ENCODE measurements at places on chromosomes 16 and 17.

DNA sequence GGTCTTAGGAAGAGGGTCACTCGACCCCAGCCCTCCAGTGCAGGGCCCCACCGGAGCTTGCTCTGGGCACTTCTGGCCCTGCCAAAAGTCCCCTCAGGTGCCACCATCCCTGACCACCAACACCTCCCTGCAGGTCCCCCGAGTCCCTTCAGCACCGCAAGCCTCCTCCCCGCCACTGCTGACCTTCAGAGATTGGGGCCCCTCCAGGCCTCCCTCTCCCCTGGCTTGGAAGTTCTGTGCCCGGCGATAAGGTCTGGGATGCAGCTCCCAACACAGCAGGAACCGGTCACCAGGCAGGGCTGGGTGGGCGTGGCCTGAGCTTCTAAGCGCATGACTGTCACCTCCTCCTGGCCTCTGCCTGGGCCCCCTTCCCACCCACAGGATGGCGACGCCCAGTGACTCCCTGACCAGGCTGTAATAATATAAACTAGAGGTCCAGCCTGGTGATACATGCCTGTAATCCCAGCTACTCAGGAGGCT, 11.2 kb downstream of the PIEZO1 start:
- no peak for DNase-seq

GRCh38 chr17:83123896-83124801, 44.7 kb downstream of the METRNL start:
- no peak for DNase-seq

- no peak for DNase-seq
Observed at GRCh38 chr17:66667491-66668030, 167.4 kb upstream of the CACNG5 start.

- no peak for DNase-seq
Observed at GRCh38 chr16:23500862-23501225, 9.4 kb downstream of the GGA2 start.

- DNase-seq: no peak
Observed at GRCh38 chr16:50668368-50669008, 12.6 kb downstream of the SNX20 start.

DNA sequence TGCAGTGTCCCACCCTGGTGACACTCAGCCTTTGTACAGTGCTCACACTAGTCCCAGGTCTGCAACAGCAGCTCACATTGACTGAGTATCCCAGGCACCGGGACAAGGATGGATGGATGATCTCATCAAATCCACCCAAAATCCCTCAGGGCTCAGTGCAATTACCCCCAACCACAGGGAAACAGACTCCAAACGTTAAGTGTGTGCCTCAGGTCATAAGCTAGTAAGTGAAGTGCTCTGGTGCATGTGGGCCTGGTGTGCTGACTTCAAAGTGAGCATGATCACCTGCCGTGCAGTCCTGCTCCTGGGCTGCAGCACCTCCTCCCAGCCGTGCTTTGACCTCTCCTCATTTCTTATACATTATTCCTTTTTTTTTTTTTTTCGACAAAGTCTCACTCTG, 31.2 kb upstream of the CD300E start:
- no peak for DNase-seq
